ENCODE measurements at places on chromosomes 7 and 10. TPM values are rescaled to one million over a fixed set of nuclear protein-coding genes. Genes with fewer than 3 reads are reported as not detected.

AGMO gene
- total RNA-seq, result not detected

GRCh38 chr7:79673421-79673820 lies 220.0 kb upstream of the MAGI2 start:
- no peak for DNase-seq

DNA sequence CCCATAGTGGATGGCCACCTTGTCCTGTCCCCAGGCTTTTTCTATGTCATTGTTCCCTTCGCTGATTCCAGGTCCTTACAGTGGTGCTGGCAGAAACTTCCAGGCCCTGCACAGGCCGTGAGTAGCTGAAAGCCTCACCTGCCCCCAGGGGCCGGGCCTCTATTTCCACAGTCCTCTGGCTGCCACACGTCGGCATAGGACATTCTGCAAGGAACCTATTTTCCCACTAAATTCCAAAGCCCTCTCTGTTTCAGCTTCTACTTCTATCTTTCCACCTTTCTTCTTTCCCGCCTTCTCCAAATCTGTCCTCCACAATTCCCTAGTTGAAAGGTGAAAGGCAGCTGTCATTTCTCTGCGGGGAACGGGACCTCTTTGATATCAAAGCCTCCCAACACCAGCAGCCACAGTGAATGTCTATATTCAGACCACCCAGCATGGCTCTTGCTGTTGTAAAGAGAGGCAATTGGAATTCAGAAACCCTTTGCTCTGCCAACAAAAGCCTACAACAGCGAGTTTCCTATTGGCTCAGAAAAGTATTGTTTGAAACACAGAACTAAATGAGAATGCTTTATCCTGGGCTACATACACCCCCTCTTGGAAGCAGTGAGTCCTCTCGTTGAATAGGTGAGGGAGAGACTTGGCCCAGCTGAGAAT lies 607.7 kb downstream of the GALNT17 start:
- DNase-seq, result no peak

DNA sequence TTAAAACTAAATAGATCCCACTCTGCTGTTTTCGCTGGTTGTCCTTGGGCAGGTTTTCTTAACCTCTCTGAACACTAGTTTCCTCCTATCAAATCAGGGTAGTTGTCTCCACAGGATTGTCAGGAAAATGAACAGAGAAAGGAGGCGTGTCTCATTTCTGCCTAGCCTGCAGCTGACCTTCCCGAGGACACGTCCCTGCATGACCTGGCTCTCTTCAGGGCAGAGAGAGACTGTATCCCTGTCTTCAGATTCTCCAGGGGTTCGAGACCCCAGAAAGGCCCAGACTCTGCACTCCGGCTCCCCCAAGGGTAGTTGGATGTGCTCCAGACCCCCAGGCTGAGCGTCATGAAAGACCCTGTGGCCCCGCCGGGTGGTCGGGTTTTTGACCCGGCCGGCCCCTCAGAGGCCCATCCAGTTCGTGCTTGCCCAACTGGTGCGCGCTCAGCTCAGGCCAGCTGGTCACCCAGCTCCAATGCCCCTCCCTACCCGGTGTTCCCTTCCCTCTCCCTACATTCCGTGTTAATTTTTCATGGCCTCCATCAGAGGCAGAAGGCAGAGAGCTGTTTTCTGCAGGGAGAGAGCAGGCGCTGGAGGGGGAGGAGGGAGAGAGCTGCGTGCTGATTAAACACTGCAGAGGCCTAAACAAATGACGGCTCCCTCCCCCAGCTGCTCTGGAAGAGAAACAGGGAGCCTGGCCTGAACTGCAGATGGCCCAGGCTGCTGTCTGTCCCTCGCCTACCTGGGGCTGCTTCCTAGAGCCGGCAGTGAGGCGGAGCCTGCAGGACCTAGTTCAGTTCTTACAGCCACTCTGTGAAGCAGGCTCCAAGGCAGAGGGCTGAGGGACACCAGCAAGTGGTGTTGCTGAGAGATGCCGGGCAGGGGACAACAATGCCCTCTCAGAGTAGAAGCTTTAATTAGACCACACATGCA lies 86.2 kb upstream of the PPIF start:
- DNase-seq, result no peak

DNA sequence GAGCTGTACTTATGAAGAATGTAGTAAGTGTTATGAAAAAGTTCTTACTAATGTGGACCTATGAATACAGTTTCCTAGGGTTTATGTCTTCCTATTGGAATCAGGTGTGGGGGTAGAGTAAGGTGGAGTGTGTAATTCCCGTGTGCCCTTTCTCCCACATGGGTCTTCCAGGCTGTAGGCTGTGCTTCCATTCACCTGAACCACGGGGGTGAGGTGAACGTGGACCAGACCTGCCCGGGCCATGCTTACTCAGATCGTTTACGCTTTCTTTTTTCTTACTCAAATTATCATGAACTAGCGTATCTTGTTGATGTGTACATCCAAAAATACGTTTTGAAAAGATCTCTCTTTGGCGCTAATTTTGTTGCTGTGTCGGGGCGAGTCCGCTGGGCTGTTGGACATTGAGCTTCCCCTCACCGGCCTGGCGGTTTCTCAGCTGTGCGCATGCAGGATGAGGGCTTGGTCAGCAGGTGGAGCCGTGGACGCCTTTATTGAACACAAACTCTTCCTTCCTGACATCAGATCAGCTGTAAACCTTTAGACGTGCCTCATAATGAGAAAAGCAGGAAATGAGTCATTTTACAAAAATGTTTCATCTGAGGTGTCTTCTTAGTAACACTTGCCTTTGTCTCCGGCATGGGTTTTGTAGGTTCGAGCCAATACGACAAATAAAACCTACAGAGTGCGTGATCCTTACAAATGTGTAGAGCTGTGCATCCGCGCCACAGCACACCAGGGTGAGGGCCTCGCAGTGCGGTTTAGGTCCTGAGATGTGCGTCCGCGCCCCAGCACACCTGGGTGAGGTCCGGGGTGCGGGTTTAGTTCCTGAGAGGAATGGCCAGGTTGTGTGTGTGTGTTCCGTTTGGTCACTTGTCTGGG lies 53.8 kb downstream of the WDR37 start:
- DNase-seq, result peak; percentile 83

DNA sequence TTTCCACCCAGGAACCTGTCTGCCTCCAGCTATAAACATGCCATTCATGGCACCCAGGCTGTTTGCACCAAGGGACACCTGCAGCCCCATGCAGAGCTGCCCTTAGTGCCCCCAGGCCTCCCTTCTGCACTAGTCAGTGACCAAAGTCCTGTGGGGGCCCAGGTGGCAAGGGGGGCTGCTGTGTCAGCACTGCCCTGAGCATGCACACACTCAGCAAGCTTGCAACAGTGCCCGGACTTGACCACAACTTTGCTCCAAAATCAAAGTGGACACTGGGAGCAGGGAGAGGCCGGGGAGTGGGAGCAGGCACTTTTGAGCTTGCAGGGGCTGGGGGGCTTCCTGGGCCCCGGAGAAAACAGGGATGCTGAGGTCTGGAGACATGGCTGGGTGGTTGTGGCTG lies 192.9 kb upstream of the MBL2 start:
- DNase-seq, result no peak

ZNF365 gene
- not detected for total RNA-seq

ZNF789 gene
- 17.1 TPM for total RNA-seq

- DNase-seq, result no peak
Measured at GRCh38 chr7:85025312-85025756, 161.5 kb downstream of the SEMA3D start.

DNA sequence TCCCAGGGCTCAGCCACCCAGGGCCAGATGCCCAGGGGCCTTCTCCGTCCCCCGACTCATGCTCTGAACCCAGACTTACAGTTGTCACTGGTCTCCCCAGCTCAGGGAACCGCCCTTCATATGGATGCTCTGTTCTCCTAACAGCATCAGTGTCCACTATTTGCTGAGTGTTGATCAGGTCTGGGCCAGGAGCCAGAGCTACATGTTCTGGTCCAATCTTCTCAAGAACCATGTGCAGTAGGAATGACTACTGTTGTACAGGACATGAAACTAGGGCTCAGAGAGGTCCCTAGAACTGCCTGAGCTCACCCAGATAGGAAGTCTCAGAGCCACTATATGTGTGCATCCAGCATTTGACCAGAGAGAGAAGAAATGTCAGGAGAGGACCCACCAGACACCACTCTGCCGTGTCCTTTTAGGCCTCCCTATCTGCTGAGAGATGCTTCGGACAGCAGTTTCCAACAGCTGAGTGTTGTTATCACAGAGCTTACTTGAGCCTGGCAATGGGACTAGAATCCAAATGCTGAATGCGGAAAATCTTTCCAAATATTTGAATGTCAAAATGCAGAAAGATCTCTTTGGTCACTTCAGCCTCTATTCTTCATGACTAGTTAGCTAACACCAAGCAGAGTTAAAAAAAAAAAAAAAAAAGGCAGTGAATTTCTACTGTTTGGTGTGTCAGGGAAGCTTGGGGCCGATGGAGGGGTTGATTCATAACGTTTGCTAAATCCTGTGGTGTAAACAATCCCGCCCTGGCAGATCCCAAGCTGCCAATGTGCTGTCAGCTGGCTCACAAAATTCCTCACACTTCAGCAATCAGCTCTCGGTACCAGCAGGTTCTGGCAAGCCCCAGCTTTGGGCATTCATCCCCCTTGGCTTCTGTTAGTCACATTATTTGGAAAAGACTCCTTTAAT lies 246.1 kb downstream of the TNS3 start:
- DNase-seq, result no peak

GRCh38 chr10:64275001-64275400 lies 753.8 kb downstream of the REEP3 start:
- no peak for DNase-seq

DNA sequence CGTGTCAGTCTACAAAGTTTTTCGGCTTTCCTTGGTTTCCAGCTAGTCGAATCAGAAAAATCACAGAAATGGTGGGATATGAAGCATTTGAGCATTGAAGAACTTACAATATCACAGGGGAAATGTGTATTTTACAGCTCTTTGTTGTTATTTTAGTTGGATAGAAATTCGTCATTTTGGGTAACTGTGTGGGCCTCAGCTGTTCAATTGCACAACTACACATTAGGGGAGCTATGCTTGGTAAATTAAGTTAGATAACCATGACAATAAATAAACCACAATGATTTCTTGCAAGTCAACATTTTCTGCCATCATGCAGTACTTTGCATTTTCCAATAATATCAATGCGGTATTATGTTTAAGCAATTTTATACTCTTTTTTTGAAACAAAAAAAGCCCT lies 80.4 kb upstream of the ANK3 start:
- no peak for DNase-seq

DNA sequence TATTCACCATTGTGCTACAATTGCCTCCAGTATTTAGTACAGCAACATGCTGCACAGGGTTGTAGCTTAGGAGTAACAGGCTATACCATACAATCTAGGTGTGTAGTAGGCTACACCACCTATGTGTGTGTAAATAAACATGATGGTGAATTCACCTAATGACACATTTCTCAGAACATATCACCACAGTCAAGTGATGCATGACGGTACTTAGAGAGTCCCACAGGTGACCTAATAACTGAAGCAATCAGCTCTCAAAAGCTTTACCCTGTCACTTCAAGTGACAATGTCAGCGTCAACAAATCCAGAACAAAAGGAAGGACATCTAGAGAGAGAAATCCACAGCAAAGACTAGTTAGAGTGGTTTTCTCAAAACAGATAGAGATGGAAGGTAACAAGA lies 38.8 kb downstream of the CCNJ start:
- DNase-seq, result no peak

- no peak for DNase-seq
Measured at GRCh38 chr10:64070241-64070640, 549.0 kb downstream of the REEP3 start.

DNA sequence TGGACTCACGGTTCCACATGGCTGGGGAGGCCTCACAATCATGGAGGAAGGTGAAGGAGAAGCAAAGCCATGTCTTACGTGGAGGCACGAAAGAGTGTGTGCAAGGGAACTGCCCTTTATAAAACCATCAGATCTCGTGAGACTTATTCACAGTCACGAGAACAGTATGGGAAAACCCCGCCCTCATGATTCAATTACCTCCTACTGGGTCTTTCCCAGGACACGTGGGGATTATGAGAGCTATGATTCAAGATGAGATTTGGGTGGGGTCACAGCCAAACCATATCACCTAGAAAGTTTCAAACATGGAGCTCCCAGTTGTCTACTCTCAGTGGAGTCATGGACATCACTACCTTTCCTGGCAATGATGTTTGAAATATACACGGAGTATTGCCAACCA lies 49.6 kb downstream of the CYCS start:
- no peak for DNase-seq

C7orf33 gene
- total RNA-seq, result not detected

GRCh38 chr7:90617442-90617841 lies 21.3 kb downstream of the CDK14 start:
- no peak for DNase-seq

CDC14C gene
- total RNA-seq, result not detected

- DNase-seq, result no peak
Measured at GRCh38 chr7:1424041-1424440, 35.2 kb downstream of the MICALL2 start.

- no peak for DNase-seq
Measured at GRCh38 chr7:93895859-93896600, 5.5 kb upstream of the TFPI2 start.

- DNase-seq, result no peak
Measured at GRCh38 chr10:7435674-7436073, 24.8 kb upstream of the SFMBT2 start.

DNA sequence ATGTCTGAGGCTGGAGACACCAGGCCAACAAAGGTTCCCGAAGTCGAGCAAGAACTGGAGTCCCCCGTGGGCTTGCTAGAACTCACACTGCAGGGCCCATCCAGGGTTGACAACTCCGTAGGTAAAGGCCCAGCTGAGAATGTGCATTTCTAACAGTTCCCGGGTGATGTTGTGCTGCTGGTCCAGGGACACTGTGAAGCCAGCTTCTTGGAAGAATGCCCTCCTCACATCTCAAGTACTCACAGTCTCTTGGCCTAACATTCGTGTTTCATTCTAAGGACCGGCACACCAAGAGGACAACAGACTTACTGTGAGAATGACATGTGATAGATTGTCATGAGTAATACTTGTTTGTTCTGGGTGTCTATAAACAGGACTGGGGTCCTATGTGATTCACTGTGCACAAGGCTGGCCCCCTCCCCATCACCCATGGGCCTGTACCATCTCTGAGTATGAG lies 682.3 kb upstream of the IGFBP3 start:
- no peak for DNase-seq

DNA sequence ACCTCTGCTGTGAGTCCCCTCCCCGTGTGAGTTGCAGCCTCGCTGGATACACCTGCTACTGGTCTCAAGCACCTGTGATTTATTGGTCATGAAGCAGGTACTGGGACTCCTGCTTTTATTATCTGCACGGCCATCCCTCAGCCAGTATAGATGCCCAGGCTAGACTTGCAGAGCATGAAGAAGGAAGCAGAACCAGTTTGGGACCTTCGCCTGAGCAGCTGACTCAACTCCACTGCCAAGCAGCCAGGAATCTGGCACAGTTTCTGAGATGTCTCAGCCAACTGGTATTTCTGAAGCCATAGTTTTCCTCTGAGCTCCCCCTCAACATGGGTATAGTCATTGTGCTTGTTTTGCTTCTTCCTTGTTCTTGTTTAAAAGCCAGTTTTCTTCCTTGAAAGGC lies 28.0 kb upstream of the SLC39A12 start:
- DNase-seq, result no peak

TIMM23B gene
- 21.4 TPM for total RNA-seq

GRCh38 chr10:16901106-16901505 lies 83.9 kb upstream of the RSU1 start:
- no peak for DNase-seq
